ENCODE measurements at places on chromosomes 7 and 10.

DNA sequence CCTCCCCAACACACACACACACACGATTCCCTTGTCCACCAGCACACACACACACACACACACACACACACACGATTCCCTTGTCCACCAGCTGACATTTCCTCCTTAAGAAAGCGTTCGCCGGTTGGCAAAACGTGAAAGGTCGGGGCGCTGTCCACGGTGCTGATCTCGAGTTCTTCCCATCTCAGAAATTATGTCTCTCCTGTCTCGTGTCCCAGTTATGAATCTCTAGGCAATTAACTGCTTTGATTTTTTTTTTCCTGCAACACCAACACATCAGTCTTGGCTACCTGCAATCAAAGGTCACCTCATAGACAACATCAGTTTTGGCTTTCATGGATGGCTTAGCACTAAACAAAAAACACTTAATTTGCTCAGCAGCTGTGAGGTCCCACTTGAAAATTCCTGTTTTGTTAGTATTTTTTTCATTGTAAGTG, 1.9 kb downstream of the INA start:
- DNase-seq: peak; percentile 37

DNA sequence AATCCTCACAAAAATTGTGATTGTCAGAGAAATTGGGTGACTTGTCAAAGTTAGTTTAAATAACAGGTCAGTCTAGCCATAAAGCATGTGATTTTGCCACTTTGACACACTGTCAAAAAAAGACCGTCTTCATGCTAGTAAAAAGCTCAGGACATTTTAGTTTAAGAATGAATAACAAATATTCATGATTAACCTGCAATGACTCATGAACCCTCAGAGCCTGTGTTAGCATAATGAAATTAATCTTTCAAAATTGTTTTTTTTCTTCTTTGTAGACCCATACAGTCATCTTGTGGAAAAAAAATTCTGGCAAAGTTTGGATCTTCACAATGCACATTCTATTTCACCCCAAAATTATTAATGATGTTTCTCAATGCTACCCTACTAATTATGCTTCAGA, 255.2 kb upstream of the POT1 start:
- no peak for DNase-seq

DNA sequence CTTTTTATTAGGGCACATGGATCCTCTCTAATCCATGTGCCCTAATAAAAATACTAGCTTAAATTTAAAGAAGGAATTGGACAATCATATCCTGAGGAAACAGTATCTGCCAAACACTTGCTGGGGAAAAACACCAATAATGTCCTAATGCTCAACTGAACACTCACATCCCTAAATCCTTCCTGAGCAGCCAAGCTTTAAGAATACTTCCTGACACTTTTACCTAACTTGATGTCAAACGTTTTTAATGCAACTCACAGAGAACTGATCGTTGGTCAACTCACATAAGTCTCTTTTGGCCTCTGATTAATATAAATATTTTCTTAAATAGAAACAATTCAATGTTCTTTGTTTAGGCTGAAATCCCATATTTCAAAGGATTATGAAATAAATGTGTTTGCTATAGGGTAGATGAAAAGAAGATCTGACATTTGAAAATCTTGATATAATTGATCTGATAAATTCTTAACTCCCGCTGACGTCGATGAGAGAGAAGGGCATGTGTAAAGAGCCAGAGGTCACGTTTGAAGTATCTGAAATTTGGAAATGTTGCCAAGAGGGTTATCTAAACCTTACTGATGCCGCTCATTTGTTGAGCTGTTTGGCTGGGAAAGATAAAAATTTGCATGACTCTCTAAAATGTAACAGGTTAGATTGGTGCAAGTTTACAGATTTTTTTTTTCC, 122.8 kb upstream of the RHOBTB1 start:
- no peak for DNase-seq

- no peak for DNase-seq
These were observed 13.3 kb upstream of the SYPL1 start for GRCh38 chr7:106125417-106125816.

- DNase-seq: no peak
These were observed 24.5 kb upstream of the ABLIM1 start for GRCh38 chr10:114682532-114682931.

- no peak for DNase-seq
These were observed 2.4 kb downstream of the PTF1A start for GRCh38 chr10:23194471-23194965.

DNA sequence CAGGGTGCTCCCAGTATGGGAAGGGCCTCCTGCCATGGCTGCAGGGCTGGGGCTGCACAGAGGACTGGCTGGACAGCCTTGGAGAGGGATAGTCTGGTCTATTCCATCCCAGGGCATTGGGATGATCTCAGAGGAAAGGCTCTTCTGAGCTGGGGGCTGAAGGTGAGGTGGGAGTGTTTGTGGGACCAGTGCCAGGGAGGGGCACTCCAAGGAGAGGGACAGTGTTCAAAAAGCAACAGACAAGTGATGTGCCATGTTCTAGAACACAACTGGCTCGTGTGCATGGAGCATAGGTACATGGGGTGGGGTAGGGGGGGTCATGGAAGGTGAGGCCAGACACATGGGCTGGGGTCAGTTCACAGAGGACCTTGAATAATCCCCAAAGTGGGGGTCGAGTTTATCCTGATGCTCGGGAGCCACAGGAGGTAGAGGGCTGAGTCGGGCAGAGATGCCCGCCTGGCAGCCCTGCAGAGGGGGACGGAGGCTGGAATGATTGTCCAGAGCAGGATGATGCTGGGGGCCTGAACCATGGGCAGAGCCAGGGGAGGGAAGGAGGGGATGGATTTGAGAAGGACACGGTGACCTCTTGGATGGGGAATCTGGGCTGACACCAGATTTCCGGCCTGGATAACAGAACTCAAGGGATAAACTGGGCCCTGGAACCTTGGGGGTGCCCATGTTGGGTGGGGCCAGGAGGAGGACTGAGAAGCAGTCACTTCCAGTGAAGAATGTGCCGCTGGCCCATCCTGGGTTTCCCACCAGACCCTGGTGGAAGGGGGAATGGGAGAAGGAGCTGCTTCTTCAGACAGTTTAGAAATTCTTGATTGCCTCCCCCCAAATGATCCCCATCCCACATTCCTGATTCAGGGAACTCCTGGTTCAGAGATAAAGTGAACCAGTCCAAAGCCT, 50.4 kb downstream of the NEURL1 start:
- DNase-seq: no peak

Measured in Caki2 (cell line).